KBM-7 (cell line): ENCODE measurements at places on chromosomes 3 and 15.

GRCh38 chr3:53109190-53109589 lies 21.0 kb downstream of the RFT1 start:
- DNase-seq: no peak

DNA sequence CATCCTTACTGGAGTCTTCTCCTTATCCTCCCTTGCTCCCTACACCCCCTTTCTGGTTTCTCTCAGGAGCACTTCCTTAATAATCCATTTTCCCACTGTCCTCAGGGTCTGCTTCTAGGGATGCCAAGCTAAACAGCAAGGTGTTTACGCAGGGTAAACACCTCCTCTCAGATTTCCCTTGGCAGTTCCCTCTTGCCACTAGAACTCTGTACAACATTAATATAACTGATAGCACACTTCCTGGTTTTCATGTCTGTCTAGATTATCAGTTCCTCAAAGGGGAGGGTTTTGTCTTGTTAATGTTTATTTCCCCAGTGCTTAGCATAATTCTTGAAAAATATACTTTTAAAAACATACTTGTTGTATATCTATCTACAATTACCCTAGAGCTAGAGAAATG lies 118.0 kb upstream of the SLC24A5 start:
- no peak for DNase-seq

DNA sequence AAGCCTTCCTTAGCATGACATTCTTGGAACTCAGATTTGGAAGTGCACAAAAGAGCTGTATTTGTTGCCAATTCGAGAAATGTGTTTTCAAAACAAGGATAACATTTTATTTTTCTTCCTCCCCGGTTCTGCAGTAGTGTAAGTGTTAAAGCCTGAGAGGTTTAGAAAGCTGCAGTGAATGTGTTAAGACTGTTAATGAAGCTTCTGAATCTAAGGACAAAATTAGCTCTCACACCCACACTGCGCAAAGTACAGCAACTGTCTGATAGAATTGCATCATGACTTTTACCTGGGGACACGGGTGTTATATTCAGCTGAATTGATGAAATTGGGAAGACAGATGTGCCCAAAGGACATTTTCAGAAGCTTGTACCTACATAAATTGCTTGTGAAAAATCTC lies 344.4 kb downstream of the CADM2 start:
- no peak for DNase-seq

DNA sequence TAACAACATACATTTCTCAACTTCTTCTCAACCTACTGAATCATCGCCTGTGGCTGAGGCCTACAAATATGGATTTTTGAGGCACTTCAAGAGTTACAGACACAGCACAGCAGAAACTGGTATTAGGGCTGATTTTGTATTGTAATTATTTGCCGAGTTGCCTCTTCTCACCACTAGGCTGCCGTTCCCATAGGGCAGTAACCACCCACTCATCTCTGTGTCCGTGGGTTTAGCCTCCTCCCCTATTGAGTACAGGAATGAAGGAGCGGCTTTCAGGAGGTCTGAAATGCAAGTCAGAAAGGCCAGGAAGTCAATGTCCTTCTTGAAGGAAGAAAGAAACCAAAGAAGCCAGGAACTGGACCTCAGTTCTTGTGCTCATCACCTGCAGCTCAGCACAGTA lies 220.8 kb downstream of the MTHFS start:
- no peak for DNase-seq

DNA sequence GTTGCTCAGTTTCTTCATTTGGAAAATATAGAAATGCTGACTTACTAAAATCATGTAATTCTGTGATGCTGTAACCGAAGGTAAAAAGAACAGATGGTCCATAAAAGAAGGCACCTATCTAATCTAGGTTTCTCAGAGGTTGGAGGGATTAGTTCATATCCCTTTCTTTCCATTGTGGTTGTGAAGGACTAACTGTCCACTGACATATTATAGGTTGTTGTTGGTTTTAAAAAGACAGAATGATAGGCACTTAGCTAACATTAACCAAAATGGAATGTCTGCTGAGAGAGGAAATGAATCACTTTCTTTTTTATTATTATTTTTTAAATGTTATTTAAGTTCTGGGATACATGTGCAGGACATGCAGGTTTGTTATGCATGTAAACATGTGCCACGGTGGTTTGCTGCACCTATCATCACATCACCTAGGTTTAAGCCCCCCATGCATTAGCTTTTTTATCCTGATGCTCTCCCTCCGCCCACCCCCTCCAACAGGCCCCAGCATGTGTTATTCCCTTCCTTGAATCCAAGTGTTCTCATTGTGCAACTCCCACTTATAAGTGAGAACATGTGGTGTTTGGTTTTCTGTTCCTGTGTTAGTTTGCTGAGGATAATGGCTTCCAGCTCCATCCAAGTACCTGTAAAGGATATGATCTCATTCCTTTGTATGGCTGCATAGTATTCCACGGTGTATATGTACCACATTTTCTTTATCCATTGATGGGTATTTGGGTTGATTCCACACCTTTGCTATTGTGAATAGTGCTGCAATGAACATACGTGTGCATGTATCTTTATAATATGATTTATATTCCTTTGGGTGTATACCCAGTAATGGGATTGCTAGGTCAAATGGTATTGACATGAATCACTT lies 45.8 kb downstream of the ALDH1A2 start:
- DNase-seq: no peak

DNA sequence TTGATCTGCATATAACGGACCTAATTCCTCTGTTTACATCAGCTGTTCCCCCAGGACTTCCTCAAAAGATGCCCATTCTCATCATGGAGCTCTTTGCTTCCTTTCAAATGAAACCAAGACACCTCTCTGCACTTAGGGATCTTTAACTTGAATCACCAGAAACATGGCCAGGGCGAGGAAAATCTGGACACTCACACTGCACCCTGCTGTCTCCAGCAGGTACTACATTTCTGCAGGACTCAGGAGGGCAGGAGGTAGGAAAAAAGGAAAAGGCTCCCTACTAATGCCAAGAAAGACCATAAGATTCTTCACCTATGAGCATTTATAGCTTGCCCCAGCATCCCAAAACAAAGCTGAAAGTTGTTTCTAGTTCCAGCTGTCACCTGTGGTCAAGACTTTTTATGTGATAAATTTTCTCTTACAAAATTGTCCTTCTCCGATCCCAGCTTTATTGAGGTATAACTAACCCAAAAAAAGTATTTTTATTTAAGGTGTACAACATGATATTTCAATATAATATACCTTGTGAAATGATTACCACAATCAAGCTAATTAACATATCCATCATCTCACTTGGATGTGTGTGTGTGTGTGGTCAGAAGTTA lies 87.3 kb upstream of the C15orf61 start:
- peak; percentile 88 for DNase-seq

- no peak for DNase-seq
Observed at GRCh38 chr3:39062180-39062579, 10.4 kb downstream of the WDR48 start.

DNA sequence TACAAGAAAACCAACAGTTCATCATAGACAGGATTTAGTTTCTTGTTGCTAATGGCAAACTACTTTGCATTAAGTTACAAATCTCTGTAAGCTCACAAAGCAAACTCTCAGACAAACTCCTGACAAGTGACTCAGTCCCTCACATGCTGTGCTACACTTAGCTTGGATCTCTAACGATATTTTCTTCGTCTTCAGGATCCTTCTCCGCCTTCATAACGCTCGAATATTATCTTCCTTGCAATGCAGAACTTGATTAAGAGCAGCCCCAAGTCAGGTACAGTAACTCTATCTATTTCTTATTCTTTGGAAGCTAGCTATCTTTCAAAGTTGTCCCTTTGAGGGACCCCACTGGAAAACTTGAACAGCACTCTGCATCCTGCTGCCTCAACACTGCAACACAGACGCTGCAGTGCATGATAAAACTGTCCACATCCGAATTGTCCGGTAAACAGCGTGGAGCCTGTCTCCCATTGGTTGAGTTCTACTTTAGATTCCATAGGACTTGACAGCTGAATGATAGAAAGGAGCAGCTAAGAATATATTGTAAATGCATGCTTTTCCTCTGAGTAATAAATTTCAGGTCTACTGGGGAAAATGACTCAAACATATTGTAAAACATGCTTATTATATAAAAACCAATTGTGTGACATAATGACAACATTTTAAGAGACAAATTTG lies 61.3 kb downstream of the UACA start:
- no peak for DNase-seq

DNA sequence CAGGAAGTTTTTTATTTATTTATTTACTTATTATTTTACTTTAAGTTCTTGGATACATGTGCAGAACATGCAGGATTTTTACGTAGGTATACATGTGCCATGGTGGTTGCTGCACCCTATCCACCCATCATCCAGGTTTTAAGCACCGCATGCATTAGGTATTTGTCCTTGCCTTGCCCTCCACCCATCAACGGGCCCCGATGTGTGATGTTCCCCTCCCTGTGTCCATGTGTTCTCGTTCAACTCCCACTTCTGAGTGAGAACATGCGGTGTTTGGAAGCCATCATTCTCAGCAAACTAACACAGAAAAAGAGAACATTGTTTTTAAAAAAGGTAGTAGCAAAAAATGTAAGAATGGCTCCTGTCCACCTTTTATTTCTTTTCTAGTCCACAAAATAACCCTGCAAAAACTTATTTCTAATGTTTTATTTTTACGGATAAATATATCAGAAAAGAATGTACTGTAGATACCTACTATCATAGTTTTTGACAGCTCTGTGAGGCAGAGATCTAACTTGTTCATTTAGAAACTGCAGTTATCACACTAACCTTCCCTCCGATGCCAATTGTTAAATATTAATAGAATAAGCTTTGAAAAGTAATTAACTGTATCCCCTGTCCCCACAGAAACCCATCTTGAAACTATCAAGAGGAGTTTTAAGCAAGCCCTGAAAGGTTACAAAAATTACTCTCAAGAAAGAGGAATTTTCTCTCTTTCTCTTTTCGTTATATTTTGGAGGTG lies 189.2 kb downstream of the LPP start:
- no peak for DNase-seq

GRCh38 chr3:72976281-72976741 lies 20.3 kb upstream of the PPP4R2 start:
- DNase-seq: no peak

GRCh38 chr3:134239538-134239937 lies 11.1 kb downstream of the RYK start:
- no peak for DNase-seq

GRCh38 chr15:92596623-92597022 lies 59.0 kb downstream of the FAM174B start:
- DNase-seq: no peak

GRCh38 chr15:64706011-64706911 lies 69.1 kb downstream of the RBPMS2 start:
- DNase-seq: no peak

GRCh38 chr15:66294157-66294931 lies 976 bp downstream of the DIS3L start:
- DNase-seq: peak; percentile 87

DNA sequence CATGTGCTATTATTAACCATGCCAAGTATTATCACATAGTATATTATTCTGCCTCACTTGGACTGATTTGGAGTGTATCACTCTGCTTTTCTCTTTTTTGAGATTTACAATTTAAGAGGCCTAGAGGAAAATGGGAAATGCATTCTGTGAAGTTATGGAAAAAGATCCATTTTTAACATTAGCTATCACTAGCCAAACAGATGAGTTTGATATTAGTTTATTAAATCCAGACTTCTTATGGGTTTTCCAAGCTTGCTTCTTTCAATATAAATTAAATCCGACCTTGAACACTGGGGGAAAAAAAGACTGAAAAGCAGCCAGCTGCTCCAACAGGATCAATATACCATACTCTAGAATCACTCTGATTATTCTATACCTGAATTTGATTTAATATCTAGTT lies 30.1 kb upstream of the PLOD2 start:
- no peak for DNase-seq

- peak; percentile 55 for DNase-seq
Observed at GRCh38 chr15:69126054-69126469, 34.4 kb upstream of the GLCE start.

- no peak for DNase-seq
Observed at GRCh38 chr15:58277333-58277732, 139.2 kb downstream of the AQP9 start.

DNA sequence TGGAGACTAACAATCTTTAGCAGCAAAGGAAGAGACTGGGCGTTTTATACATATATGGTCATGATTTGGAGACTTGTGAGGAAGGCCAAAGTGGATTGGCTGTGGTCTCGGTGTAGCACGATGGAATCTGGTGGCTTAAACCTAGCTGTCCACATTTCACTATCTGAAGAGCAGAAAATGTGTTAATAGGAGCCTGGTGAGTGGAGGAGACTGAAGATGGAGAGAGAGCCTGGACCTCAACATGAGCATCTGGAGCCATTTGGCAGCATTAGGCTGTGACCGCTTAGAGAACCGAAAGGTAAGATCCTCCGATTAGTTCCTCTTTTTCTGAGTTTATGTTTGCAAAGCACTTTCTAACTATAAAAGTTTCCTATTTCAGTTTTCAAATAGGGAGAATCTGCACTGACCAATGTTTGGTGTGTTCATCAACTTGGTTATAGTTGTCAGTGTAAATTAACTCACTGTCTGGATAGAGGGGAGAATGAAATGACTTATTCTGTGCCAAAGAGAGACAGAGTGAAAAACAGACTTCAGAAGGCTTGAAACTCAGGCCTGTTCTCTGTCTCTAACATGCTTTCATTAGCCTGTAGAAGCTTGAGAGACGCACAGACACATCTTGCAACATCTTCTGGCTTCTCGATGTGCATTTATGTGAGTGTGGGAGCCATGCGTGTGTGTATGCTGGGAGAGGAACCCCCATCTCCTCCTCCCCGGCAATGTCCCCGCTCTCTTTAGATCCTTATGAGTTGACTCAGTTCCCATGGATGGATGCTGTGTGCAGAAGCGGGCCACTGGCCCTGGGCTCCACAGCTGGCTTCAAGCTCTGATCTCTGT lies 244.7 kb upstream of the TBL1XR1 start:
- peak; percentile 55 for DNase-seq

- DNase-seq: no peak
Observed at GRCh38 chr15:68206711-68207151, 1.6 kb upstream of the CALML4 start.

DNA sequence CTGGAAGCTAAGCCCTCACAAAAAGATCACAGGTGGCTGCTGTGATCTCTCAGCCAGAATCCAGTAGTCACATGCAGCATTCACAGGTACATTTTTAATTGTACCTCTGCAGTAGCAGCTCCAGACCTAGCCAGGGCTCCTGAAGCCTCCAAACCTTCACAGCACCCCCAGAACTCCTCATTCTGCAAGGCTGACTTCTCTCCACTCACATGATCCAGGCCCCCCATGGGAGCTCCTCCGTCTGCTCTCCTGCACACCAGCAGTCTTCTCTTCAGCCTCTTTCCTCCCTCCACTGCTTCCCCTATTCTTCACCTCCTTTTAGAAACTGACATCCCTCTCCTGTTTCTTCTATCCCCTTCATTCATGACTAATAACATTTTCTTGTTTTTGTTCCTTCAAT lies 13.2 kb upstream of the CPEB1 start:
- no peak for DNase-seq
